ENCODE measurements at places on chromosomes 4 and X.

DNA sequence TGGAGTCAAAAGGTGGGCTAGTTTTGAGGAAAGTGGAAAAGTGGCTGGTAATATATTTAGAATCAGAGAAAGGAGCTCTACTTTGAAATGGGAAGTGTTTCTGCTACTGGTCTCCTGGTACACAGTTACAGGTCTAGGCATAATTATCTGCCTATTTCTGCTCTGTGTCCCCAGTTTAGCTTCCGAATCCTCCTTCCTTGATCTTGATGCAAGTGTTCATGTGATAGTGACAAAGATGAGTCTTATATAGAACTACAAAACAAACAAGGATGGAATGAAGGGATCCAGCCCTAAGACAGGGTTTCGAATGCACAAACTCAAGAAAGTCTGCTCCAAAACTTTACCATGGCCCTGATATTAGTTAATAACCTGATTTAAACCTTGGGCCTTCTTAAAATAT is 580.2 kb downstream of the INPP4B start:
- DNase-seq = no peak

DNA sequence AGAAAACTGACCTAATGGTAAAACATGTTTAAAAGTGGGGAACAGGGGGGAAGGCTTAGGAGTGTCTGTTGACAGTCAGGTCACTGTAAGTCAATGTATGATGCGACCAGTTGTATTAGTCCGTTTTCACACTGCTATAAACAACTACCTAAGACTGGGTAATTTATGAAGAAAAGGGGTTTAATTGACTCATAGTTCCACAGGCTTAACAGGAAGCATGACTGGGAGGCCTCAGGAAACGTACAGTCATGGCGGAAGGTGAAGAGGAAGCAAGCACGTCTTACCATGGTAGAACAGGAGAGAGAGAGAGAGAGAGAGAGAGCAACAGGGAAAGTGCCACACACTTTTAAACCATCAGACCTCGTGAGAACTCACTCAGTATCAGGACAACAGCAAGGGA is 13.0 kb upstream of the PLAC1 start:
- no peak for DNase-seq

GRCh38 chr4:3022112-3022511 is 52.2 kb downstream of the HTT-AS start:
- DNase-seq = no peak

GRCh38 chrX:127128282-127128681 is 308.8 kb downstream of the PRR32 start:
- DNase-seq = no peak

- DNase-seq = no peak
Observed at GRCh38 chr4:97548943-97549583, 594.2 kb downstream of the STPG2 start.

GRCh38 chr4:62550121-62550520 is 1350.0 kb downstream of the ADGRL3 start:
- DNase-seq = no peak

DNA sequence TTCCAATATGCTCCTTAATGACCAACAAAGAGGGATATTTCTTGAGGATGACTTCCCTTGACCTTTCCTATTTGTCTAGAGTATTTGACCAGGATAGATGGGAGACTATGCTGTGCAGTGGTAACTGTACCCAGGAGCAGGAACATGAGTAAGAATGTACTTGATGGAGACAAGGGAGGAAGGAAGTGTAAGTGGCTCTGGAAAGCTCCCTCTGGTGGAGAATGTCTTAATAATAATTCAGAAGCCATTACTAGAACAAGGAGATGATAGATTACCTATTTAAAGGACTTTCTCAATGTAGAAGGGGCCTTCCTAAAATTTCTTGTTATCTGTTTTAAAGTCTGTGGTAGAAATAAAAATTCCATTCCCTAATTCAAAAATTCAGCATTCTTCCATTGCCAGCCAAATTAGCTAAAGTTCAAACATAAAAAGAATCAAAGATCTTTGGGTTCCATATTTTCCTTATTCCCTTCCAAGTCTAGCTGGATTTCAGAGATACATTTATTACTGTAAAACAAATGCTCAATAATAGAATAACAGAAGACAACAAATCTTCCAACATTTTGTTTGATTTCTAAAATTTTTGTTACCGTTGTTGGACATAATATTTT is 83.8 kb downstream of the GRID2 start:
- DNase-seq = no peak

DNA sequence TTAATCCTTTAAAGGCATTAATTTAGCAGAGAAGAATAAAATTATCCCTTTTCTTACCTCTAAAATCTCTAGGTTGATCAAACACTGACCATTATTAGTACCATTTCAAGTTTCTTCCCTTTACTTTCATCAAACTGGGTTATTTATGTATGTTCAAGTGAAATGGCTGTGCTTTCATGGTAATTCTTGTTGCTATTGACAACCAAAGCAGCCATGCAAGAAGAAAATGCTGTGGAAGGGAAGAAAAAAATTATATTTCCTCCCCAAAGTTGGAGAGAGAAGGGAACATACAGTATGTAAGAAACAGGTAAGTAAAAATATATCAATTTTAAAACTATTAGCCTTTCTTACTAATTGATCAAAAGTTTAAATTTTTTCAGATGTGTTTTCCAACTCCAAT is 16.2 kb downstream of the NPNT start:
- DNase-seq = no peak

GRCh38 chr4:5447755-5448154 is 260.6 kb downstream of the EVC2 start:
- DNase-seq = no peak

GRCh38 chrX:134512566-134512965 is 52.6 kb downstream of the HPRT1 start:
- no peak for DNase-seq

GRCh38 chr4:100742045-100742444 is 224.2 kb upstream of the EMCN start:
- no peak for DNase-seq

DNA sequence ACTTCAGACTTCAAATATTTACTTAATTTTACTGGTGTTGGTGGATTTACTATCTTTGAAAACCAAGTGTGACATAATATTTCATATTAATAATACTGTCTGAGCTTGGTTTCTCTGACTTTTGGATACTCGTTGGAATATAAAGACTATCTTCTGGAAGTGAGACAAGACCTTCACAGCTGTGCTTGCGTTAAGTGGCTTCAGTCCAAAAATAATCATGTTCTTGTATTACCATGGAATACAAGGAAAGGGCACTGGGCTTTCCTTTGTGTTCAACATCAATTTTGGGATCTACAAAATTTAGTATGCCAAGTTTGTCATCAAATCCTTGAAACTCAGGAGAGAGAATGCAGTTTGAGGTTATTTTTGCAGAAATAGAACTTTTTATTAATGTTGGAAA is 712.4 kb upstream of the LCORL start:
- DNase-seq = no peak

GRCh38 chr4:95155759-95156451 is 392.9 kb downstream of the UNC5C start:
- no peak for DNase-seq

DNA sequence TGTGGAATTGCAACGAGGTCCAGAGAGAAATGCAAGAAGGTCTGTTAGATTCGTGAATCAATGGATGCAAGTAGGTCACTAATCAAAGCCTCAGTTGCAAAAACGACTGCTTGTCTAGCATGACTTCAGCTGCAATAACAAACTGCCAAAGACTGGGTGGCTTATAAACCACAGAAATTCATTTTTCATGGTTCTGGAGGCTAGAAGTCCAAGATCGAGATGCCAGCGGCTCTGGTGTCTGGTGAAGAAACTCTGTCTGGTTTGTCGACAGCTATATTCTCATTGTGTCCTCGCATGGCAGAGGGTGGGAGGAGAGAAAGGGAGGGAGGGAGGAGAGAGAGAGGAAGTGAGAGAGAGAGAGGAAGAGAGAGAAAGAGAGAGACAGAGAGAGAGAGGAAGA is 114.7 kb downstream of the MXRA5 start:
- no peak for DNase-seq

DNA sequence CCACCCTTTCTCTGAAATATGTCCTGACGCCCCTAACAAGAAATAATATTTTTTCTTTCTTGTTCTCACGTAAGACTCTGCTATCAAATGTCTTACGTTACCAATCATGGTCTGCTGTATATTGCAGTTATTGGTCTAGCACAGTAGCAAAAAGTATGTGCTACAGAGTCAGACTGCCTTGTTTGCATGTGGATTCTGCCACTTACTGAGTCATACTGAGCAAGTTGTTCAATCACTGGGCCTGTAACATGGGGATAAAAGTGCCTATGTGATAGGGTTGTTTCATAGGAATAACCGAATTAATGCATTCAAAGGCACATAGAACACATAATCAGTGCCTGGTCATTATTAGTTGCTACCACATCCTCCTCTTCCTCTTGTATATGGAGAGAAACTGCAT is 14.1 kb downstream of the RPGR start:
- no peak for DNase-seq

- DNase-seq = no peak
Observed at GRCh38 chrX:154833746-154834274, 652 bp downstream of the SMIM9 start.

DNA sequence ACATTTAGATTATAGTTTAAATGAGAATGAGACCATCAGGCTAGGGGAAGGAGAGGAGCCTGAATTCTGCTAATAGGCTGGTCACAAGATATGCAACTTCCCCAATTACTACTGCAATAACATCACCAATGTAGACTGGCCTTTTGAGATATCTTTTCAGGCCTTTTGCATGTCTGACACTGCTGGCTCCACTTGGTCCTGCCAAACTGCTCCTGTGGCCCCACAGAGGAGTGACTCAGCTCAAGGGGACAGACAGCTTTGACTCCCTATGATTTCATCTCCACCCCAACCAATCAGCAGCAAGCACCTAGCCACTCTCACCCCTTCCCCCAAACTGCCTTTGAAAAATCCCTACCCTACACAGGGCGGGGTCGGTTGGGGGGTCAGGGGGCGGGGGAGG is 22.8 kb downstream of the GPRIN3 start:
- DNase-seq = no peak

DNA sequence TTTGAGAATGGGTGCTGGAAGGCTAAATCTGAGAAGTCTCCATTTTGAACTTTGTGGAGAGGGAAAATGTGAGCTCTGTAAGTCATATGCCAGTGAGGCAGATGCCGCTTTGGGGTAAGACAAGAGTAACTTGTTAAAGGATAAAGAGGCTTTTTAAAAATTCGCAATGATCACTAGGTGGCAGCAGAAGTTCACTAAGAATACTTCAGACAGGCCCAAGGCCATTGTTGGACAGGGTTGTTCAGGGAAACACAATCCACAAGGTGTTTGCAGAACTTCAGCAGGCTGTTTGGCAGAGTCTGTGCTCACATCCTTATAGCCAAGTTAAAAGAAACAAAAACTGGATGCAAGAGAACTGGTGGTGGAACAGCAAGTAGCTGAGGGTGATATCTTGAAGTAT is 13.7 kb upstream of the PIGA start:
- no peak for DNase-seq

DNA sequence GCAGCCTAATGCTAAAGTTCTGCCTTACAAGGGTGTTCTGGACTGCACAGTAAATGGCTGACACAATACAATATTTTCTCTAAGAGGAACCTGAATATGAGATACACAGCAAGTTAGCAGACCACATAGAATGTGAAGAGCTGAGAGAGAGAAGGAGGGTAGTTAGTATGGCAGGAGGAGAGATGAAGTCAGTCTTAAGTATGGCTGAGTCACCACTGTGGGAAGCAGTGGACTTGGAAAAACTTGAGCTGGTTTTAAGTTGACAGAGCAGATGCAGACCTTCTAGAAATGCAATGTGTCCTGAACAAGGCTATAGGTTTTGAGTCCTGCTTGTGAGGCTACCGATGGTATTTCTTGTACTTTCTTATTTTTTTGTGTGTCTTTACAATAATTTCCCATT is 172.5 kb downstream of the SH2D1A start:
- no peak for DNase-seq

Data from upper lobe of right lung (tissue), 1 donor.